ENCODE measurements at places on chromosomes 2 and 18.

- DNase-seq, result no peak
Measured at GRCh38 chr2:72300147-72300684, 152.6 kb upstream of the CYP26B1 start.

GRCh38 chr2:112727276-112728028 lies 6.6 kb downstream of the NT5DC4 start:
- DNase-seq, result no peak

DNA sequence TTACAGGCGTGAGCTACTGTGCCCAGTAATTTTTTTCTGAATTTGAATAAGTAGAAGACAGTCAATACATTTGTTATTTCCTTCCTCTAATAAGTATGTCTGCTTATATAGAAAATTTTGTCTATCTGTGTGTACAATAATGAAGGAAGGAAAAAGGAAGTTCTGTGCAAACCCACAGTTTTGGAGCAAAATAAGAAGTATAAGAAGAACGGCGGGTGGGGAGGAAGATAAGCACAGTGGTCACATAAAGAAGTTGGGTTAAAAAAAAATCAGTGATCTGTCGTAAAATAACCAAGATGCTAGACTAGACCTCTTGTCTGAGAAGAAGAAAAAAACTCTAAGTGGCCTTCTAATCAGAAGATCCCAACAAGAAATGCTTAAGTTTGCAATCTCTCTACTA lies 20.2 kb downstream of the MGAT4A start:
- peak; percentile 40 for DNase-seq

DNA sequence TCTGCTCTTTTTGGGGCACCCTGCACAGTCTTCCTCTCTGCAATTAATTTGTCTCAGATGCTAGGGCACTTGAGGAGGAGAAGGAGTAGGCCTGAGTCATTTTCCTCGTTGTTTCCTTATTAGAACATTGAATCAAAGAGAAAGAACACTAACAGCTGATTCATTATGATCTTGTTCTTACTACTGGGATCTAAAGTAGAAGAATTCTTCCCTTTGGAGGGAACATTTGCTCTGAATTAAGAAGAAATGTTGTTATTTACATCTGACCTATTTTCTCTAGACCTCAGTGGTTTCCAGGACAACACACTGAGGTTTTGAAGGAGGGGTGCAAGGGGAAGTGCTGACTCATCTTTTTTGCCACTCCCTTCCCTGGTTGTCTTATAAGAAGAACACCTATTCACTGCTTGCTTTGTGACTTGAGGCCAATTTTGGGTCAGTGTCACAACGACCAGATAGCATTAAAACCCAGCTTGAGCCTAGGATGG lies 24.3 kb upstream of the STAT1 start:
- DNase-seq, result peak; percentile 15

GRCh38 chr2:210913461-210913860 lies 357.1 kb downstream of the CPS1 start:
- no peak for DNase-seq

- DNase-seq, result no peak
Measured at GRCh38 chr2:43039376-43040080, 186.9 kb downstream of the ZFP36L2 start.

DNA sequence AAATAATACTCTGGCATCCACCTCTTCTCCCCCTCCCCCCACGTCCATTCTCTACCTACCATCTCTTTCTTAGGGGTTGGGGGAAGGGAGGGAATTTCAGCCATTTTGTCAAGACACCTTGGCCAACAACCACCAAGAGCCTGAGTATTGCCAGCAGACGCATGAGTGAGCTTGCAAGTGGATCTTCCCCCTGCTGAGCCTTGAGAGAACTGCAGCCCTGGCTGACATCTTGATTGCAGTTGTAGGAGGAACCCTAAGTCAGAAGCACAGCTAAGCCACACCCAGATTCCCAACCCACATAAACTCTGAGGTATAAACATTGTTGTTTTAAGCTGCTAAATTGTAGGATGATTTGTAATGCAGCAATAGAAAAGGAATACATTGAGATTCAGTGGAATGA lies 165.6 kb downstream of the TMEFF2 start:
- DNase-seq, result no peak

DNA sequence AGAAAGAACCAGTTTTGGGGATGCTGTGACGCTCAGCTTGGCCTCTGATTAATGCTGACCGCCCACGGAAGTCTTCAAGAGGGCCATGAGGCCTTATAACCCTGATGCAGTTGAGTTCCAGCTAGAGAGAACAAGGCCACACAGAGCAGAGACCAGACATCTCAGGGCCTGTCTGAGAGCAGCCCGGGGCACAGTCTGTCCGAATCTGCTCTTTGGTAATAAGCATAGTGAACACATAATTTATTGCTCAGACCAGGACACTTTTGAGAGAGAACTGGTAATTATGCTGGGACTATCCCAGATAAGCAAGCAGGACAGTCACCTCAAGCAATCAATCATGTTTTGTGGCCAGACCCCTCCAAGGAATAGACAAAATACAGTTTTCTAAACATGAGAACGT lies 68.5 kb downstream of the STPG4 start:
- DNase-seq, result no peak

GRCh38 chr2:160968183-160968582 lies 192.0 kb upstream of the TANK start:
- no peak for DNase-seq

- DNase-seq, result no peak
Measured at GRCh38 chr2:42360493-42360889, 526 bp downstream of the COX7A2L start.

DNA sequence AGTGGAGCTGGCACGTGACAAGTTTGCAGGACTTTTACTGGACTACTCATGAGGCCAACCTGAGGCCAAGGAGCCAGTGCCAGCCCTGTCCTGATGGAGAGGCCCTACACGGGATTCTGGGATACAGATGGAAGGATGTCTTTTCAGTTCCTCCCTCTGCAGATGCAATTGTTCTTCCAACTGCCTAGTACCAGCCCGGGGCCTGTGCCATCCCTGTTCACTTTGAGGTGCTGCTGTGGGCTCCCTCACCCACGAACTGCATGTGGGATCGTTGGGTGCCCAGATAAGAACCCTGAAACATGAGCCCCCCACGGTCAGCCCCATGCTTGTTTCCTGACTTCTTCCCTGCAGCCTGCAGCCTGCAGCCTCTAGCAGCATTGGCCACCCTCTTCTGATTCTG lies 25.3 kb upstream of the LAPTM4A start:
- DNase-seq, result no peak

- no peak for DNase-seq
Measured at GRCh38 chr18:63159590-63159989, 160.0 kb downstream of the BCL2 start.

GRCh38 chr2:101989740-101990460 lies 1.9 kb upstream of the IL1R2 start:
- DNase-seq, result peak; percentile 85

GRCh38 chr2:73418343-73418742 lies 32.7 kb downstream of the ALMS1 start:
- DNase-seq, result peak; percentile 60

DNA sequence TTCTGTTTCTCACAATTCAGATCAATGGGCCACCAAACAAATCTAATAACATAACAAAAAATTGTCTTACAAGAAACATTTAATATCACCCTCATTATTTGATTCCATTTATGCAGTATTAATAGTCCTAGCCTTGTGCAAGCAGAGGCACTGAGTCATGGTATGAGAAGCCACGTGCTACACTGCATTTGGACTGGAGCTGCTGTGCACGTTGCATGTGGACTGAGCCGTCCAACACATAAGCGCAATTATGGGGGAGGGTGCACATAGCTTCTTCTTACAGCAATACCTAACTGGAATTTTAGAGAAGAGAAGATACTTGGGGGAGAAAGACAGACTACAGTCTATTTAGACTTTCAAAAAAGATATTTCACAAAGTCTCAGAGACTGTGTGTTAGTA lies 329.6 kb upstream of the ID2 start:
- DNase-seq, result peak; percentile 33

DNA sequence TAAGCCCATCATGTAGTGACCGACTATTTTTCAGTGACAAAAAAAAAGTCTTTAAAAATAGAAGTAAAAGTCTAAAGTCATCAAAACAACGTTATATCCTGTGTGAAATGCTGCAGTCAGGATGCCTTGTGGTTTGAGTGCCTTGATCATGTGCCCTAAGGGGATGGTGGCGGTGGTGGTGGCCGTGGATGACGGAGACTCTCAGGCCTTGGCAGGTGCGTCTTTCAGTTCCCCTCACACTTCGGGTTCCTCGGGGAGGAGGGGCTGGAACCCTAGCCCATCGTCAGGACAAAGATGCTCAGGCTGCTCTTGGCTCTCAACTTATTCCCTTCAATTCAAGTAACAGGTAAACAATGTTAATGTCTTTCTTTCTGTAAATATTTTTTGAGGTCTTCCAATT lies at the start of gene CD28:
CD28 (plus strand) TSS at position 237 of the 400 bp plus-strand sequence; CDS start at position 295, 58 bp downstream.
- peak; percentile 85 for DNase-seq

- no peak for DNase-seq
Measured at GRCh38 chr2:172107690-172108586, 5.2 kb upstream of the DLX2 start.

DNA sequence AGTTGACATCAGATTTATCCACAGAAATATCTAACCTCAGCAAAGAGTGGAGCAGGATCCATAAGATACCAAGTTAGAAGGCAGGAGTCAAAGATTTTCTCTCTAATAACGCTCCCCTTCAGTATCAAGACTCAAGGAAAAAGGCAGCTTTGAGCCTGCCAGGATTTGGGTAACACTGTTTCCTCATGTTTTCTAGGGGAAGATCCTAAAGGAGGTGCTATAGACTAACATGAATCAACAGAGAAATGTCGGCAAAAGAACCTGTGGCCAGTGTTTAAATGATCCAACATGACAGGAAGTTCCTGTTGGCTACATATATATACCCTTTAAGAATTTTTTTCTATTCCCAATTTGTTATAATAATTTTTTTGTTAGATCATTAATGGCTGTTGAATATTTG lies 402.3 kb downstream of the TGIF1 start:
- DNase-seq, result no peak

- DNase-seq, result no peak
Measured at GRCh38 chr2:60091266-60091665, 462.2 kb downstream of the BCL11A start.

DNA sequence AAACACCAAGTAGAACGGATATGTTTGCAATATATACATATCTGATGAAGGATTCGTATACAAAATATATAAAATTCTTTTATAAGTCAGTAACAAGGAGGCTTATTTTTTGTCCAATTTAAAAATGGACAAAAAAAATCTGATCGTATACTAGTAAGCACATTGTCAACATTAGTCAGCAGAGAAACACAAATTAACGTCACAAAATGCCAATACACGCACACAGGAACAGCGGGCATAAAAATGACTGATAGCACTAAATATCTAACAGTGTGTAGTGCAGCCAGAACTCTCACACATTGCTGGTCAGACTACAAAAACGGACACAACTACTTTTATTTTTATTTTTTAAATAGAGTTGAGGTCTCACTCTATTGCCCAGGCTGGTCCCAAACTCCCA lies 69.5 kb downstream of the LAMA1 start:
- DNase-seq, result no peak

DNA sequence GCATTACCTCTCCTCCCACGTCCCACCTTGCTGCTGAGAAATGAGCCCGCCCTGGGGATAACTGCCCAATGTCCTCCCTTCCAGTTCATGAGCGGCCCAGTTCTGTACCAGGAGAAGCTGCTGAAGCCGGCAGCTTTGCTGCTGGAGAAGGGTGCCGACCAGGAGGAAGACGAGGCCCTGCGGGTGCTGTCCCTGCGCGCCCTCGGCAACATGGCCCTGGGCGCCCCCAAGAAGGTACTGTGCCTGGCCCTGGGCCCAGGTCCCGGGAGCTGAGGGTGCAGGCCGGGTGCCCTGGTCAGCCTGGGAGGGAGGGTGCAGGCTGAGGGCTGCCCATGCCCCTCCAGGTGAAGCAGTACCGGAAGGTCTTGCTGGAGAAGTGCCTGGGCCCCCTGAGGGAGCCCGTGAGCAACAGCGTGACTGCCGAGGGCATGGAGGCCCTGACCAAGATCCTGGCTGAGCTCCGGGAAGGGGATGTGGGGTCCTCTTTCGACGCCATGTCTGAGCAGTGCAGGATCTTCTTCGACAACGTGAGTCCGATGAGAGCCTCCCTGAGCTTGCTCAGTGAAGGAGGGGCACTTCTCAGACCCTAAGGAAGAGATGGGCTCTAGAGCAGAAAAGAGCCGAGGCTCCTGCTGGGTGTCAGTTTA lies 25.7 kb downstream of the HJURP start:
- DNase-seq, result no peak

- DNase-seq, result no peak
Measured at GRCh38 chr2:164562666-164563065, 58.6 kb downstream of the GRB14 start.

- DNase-seq, result no peak
Measured at GRCh38 chr2:235146871-235147565, 195.2 kb downstream of the SH3BP4 start.

- DNase-seq, result no peak
Measured at GRCh38 chr2:237298151-237299118, 115.5 kb downstream of the COL6A3 start.

GRCh38 chr2:121071034-121071504 lies 213.9 kb downstream of the TFCP2L1 start:
- DNase-seq, result no peak

DNA sequence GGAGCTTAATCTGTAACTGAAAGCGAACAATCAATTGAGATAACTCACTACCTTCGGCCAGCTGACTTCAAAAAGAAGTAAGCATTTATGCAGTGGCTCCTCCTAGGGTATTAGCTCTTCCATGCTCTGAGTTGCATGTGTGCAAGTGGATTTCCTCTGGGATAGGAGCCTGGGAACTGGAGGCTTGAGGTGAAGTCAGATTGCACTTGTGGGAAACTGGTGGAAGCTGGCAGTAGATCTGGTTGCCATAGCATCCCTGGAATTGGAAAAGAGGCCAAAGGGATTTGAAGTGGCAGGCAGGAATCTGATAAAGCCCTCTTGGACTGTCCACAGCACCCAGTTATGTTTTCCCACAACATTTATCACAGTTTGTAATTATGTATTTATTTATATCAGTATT lies 50.6 kb upstream of the FMNL2 start:
- DNase-seq, result no peak

GRCh38 chr18:37238282-37239108 lies 327.1 kb downstream of the CELF4 start:
- no peak for DNase-seq

DNA sequence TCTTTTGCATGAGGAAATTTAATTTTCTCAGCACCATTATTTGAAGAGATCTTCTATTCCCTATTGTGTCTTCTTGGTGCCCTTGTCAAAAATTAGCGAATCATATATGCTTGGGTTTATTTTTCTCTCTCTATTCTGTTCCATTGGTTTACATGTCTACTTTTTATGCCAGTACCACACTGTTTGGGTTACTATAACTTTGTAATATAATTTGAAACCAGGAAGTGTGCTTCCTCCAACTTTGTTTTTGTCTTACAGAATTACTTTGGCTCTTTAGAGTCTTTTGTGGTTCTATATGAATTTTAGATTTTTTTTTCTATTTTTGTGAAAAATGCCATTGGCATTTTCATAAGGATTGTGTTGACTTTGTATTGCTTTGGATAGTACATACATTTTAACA lies 17.6 kb downstream of the ALMS1 start:
- DNase-seq, result no peak

DNA sequence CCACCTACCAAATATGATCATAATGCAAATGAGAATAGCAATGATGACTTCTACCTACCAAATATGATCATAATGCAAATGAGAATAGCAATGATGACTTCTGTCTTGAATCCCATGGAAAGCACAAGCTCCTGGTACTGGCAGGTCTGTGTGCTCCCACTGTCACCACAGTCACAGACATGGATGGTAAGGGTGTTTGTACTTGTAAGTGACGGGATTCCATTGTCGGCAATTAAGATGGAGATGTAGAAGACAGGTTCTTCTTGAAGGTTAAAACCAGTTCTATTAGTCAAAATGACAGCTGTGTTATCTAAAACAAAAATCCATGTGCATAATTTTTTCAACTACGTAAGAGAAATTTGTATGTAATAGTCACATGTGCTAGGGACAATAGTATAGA lies 95.0 kb downstream of the CDH19 start:
- DNase-seq, result no peak

All from MV-4-11 (cell line).